ENCODE measurements at places on chromosomes 7 and 10.
A peak's percentile ranks its signal among the peaks of the same experiment; 100 is the strongest.

GRCh38 chr10:33800545-33800944, 466.1 kb upstream of the NRP1 start:
- no peak overlapping the region for H3K27ac ChIP-seq
- H3K4me1 ChIP-seq, result no peaks in the 10 kb centered on the region
- no peaks in the 10 kb centered on the region for H3K36me3 ChIP-seq
- no peak for DNase-seq

- no peaks in the 10 kb centered on the region for H3K36me3 ChIP-seq
- no peak overlapping the region for H3K27ac ChIP-seq
- peaks cover 25% of the 10 kb centered on the region for H3K4me1 ChIP-seq
- H3K27me3 ChIP-seq, result no peaks in the 10 kb centered on the region
Measured at GRCh38 chr10:36183056-36183455, 541.0 kb upstream of the FZD8 start.

DNA sequence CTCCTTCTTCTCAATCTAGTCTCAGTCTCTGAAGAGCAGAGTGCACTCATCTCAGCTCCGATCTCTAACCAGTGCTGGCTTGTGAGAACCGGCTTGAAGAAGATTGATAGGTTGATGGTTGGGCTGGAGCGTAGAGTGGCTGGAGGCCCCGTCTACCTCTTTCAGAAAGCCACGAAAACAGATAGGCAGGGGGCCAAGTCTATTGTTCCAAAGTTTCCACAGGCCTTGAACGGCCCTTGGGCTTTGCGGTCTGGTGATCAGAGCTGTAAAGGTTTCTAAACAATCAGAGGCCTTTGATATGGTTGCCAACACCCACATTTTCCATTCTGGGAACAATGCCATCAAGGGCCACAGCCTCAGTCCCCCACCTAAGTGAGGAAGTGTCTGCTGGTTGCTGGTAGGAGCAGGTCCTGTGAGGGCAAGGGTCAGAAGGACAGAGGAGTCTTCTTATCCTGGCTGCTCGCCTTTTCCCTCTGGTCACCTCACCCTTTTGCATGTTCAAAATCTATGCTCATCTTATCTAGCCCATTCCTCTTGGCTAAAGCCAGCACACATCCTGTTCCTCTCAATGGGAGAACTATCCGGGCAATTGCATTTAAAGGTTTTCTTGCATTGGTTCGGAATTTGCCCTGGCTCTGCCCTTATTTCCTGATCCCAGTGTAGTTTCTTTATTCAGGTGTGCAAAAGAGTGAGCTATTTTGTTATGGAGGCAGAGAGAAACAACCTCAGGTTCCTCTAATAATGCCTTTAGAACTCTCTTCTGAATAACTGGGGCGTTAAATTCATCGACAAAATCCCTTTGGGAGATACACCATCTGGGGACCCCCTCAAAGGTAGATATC, 70.3 kb upstream of the KMT2E start:
- peaks cover 22% of the 10 kb centered on the region for H3K4me1 ChIP-seq
- no peak for DNase-seq
- H3K27me3 ChIP-seq, result no peaks in the 10 kb centered on the region
- H3K27ac ChIP-seq, result peak overlapping the region; percentile 99
- H3K36me3 ChIP-seq, result no peaks in the 10 kb centered on the region
- no peak overlapping the region for H3K4me3 ChIP-seq

DNA sequence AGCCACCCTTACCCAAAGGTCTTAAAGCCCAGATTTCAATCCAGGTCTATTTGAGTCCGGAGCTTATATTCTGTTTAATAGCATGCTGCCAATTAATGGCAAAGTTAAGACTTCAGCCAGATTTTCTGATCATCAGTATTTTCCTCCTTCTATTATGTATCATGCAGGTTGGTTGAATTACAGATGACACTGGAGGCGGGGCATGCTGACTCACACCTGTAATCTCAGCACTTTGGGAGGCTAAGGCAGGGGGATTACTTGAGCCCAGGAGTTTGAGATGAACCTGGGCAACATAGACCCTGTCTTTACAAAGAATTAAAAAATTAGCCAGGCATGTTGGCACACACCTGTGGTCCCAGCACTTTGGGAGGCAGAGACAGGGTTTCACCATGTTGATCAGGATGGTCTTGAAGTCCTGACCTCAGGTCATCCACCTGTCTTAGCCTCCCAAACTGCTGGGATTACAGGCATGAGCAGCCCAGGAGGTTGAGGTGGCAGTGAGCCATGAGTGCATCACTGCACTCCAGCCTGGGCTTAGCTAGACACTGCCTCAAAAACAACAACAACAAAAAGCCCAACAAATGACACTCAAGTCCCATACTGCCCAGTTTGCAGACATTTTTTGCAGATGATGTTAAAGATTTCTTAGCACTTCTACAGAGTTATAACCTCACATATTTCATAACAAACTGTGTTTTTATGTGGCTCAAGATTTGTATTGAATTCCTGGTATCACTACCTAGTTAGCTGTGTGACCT, 62.5 kb downstream of the MCU start:
- H3K27me3 ChIP-seq, result no peaks in the 10 kb centered on the region
- H3K4me3 ChIP-seq, result no peak overlapping the region

GRCh38 chr7:113142385-113143119, 24.2 kb upstream of the SMIM30 start:
- no peaks in the 10 kb centered on the region for H3K4me1 ChIP-seq
- no peak overlapping the region for H3K4me3 ChIP-seq
- no peak overlapping the region for H3K27ac ChIP-seq
- no peaks in the 10 kb centered on the region for H3K36me3 ChIP-seq
- DNase-seq, result no peak
- H3K27me3 ChIP-seq, result peaks cover 3% of the 10 kb centered on the region

GRCh38 chr7:157851501-157852067, 514.8 kb downstream of the DNAJB6 start:
- no peaks in the 10 kb centered on the region for H3K4me1 ChIP-seq
- H3K4me3 ChIP-seq, result no peak overlapping the region
- no peak overlapping the region for H3K27ac ChIP-seq
- no peaks in the 10 kb centered on the region for H3K36me3 ChIP-seq

DNA sequence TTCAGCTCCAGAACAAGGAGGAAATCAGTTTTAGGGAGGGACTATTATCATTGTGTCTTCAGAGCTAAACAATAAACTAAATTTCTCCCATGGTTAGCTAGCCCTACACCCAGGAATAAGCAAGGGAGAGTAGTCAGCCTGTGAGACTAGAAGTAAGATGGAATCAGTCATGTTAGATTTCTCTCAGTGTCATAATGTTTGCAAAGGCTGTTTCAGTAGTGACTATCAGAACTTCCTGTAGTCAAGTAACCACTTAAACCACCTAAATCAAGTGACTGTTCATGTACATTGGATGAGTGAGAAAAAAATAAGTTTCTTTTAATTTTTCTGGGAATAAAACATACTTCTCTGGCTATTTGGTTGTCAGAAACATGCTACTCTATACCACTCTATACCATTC, 121.6 kb downstream of the KCND2 start:
- no peak overlapping the region for H3K4me3 ChIP-seq
- no peaks in the 10 kb centered on the region for H3K4me1 ChIP-seq
- no peaks in the 10 kb centered on the region for H3K27me3 ChIP-seq
- H3K36me3 ChIP-seq, result no peaks in the 10 kb centered on the region

DNA sequence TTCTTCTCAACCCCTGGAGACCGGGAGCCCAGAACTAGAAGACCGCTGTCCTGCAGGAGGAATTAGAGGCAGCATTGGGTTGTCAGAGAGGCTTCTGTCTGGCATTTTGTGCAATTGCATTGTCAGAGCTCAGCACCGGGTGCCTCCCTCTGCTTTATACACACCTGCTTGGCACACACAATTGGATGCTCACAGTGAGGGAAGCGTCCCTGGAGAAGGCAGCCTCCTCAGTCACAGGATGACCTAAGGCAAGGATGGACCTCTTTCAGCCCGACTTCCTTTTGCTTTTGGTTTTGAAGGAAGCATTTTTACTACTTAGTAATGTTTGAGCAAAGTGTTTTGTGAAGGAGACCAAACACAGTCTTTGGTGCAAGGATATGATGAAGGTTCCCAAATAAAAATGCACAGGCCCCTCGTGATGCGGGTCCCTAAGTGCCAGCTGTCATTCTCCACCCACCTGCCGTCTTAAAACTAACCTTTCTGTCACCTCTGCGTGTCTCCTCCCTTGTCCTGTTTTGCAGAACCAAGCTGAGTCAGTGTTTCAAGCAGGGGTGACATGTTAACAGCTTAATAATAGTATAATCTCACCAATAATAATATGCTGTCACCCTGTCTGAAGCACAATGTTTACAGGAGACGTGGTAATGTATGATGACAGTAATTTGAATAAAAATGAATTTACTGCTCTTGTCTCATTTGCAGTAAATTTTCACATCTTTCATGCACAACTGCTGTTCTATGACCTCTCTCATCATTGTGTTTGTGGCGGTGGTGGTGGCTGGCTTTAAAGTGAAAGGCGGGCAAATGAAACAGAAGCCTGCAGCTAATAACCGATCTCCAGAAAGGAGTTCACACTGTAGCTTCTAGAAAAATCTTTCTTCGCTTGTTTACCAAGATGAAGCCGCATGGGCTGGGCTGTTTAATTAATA, 430.2 kb upstream of the MKI67 start:
- no peak for DNase-seq
- no peaks in the 10 kb centered on the region for H3K4me1 ChIP-seq
- no peak overlapping the region for H3K27ac ChIP-seq
- H3K36me3 ChIP-seq, result no peaks in the 10 kb centered on the region
- H3K4me3 ChIP-seq, result no peak overlapping the region
- no peaks in the 10 kb centered on the region for H3K27me3 ChIP-seq

DNA sequence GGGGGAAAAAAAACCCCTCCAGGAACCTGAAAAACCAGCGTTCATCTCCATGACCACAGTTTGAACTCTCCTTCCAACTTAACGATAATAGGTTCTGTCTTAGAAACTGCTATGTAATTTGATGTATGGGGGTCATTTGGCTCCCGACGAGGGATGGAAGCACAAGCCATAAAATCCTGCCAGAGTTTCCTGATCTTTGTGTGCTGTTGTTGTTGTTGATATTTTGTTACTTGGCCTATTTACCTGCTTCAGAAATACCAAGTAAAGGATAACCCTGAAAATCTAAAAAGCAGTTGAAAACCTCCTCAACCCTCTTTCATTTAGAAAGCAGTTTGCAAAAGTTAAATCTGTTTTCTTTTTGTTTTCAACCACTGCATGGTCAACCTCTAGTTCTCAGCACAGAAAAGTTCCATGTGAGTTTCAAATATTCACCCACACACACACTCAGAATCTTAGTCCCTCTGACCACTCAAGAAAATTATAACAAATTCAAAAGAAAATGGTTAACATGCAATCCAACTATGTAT, 9.3 kb upstream of the HOXA2 start:
- H3K27me3 ChIP-seq, result no peaks in the 10 kb centered on the region
- peaks cover 5% of the 10 kb centered on the region for H3K36me3 ChIP-seq
- H3K27ac ChIP-seq, result no peak overlapping the region
- DNase-seq, result no peak
- H3K4me3 ChIP-seq, result no peak overlapping the region

- 0 out of 2 replicates have a peak, but pooled peaks cover 3% of the 10 kb centered on the region for H3K4me1 ChIP-seq
- H3K27ac ChIP-seq, result peak overlapping the region; percentile 21
- peak; percentile 80 for DNase-seq
- H3K4me3 ChIP-seq, result peak overlapping the region; percentile 76
Measured at GRCh38 chr10:30583778-30584415, 45.7 kb downstream of the LYZL2 start.

GRCh38 chr10:14549496-14549895, 218.8 kb upstream of the FRMD4A start:
- H3K27ac ChIP-seq, result no peak overlapping the region
- DNase-seq, result no peak
- H3K4me3 ChIP-seq, result no peak overlapping the region
- no peaks in the 10 kb centered on the region for H3K27me3 ChIP-seq
- peaks cover 16% of the 10 kb centered on the region for H3K4me1 ChIP-seq
- no peaks in the 10 kb centered on the region for H3K36me3 ChIP-seq

- no peaks in the 10 kb centered on the region for H3K27me3 ChIP-seq
- no peaks in the 10 kb centered on the region for H3K36me3 ChIP-seq
- no peak overlapping the region for H3K4me3 ChIP-seq
- H3K27ac ChIP-seq, result peak overlapping the region; percentile 19
Measured at GRCh38 chr10:118745056-118745455, 9.7 kb downstream of the CACUL1 start.

DNA sequence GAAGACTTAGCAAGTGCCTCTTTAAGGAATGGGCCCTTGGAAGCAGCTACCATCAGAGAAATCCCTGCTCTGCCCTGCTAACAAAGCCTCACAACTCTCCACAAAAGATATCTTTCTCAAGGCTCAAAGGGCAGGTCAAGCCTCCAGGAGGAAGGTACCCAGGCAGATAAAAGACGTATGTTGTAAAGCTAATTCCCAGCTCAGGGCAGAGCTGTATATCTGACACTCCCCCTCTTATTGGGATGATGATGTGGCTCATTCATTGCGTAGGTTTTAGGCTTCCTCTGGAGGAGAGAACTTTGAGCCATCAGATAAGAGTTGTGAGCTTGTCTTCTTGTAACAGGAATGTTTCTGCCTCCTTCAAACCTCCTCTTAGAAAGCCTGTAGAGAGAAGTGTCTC, 145.4 kb downstream of the CALN1 start:
- H3K36me3 ChIP-seq, result no peaks in the 10 kb centered on the region
- DNase-seq, result no peak
- H3K4me1 ChIP-seq, result no peaks in the 10 kb centered on the region
- no peak overlapping the region for H3K4me3 ChIP-seq
- no peaks in the 10 kb centered on the region for H3K27me3 ChIP-seq

All from GM23248 (cell line).